ENCODE measurements at places on chromosomes 2 and 18.
A peak's percentile ranks its signal among the peaks of the same experiment; 100 is the strongest.

- DNase-seq = peak; percentile 14
Observed at GRCh38 chr2:3575534-3576262, 638 bp downstream of the RPS7 start.

DNA sequence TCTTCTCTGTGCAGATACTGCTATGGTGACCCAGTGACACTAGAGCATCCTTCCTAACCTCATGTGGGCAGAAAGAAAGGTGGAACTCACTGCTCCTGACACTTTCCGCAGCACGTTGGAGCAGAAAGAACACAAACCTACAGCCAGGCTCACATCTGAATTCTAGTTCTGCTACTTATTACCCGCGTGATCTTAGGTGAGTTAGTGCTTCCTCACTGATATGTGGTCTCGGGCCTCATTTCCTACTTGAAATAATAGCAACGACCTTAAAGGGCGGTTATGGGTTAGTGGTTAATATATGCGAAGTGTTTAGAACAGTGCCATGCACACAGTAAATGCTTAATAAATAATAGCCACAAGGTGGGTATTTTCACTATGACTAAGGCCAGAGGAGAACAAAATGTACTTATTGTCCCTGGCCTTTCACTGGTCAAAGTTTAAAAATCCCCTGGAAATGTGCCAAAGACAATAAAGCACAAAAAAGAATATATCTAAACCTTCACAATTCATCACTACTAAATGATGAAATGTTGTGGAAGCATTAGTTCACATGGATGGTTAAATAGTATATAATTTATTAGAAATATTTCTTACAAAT is 66.6 kb downstream of the MYOM1 start:
- DNase-seq = no peak

DNA sequence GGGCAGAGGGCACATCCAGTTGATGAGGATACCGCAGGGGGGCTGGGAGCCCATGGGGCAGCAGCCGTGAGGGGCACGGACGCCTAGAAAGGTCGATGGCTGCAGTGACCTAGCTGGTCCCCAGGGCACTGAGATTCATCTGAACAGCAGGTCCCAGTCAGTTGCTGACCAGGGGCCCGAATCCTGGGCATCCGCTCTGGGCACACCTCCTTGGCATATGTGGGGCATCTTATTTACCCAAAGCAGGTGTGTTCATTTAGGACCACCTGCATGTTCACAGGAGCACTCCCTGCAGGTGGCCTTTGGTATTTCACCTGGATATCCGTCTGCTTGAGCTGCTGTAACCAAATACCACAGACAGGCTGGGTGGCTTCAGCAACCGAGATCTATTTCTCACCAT is 72.0 kb upstream of the ODC1 start:
- DNase-seq = no peak

DNA sequence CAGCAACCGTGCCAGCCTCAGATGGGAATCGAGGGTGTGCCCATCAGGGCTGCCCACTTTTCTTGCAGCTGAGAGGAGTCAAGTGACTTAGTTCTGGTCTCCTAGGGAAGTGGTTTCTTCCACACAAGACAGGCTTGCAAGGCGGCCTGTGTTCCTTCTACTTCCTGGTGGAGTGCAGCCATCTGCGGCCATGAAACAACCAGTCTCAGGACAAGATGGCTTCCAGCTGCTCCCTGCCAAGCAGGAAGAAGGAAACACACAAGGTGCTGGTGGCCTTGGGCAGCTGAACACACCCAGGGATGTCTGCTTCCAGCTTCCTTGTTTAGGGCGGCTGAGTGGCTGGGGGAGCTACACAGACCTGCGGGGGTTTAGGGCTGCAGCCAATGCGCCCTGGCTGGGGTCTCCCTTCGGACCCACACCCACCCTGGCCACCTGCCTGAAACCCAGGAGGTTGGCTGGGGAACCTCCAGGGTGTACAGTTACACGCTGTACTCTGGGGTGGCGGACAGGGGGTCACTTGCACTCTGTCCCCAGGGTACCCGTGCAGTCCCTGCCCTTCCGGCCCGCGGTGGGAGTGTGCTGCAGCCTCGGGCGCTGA is 34.7 kb downstream of the PTPN18 start:
- no peak for DNase-seq

DNA sequence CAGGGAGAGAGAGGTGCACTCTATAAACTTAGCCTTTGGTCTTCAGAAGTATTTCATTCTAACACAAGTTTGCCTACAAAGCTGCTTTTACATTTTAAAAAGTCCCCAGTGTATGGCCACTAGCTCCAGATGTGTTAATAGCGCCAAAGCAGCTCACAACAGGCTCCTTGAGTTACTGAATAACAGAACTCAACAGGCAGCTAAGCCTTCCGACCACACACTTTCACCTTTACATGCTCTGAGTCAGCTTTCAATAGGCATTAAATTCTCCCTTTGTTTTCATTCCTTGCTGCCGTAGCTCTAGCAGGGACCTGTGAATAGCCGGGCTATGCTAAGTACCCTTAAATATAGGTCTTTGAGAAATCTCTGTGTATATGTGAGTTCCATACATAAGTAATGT is 262.8 kb upstream of the PARD3B start:
- no peak for DNase-seq

DNA sequence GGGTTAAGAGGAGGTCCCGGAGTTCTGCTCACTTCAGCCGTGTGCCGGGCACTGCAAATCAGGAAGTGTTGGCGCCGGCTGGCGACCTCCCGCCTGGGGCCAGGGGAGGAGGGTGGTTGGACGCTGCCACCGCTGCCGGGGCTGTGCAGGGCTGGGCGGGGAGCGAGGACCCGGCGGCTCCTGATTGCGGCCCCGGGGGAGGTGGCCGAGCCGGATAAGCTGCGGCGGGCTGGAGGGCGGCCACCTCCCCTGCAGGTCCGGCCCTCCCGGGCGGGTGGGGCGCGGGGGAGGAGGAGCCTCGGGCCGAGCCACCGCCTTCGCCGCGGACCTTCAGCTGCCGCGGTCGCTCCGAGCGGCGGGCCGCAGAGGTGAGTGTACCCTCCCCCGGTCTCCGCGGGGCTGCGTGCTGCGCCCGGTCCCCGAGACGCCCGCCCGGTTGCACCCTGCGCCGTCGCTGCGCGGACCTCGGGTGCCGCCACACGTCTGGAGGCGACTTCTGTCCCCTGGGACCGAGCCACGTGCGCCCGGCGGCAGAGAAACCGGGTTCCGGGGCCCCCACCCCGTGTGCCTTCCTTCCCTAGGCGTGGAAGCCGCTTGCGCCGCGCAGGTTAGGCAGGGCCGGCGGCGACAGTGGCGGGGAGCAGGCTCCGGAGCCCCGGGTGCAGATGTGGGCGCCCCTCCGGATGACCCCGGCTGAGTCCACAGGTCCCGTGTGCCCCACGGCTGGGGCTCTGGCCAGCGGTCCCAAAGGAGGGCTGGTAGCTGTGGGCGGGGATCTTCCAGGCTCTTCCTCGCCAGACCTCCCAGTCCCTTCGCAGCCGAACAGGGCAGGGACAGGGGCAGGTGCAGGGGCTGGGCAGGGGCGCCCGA is at the start of gene STEAP3:
TSS of gene STEAP3 (plus strand) at position 314 of the 870 bp plus-strand sequence. CDS start 7,179 bp downstream, outside the sequence.
- no peak for DNase-seq
